Memory B cell (primary cell): ENCODE measurements at places on chromosomes 7 and 10.

DNA sequence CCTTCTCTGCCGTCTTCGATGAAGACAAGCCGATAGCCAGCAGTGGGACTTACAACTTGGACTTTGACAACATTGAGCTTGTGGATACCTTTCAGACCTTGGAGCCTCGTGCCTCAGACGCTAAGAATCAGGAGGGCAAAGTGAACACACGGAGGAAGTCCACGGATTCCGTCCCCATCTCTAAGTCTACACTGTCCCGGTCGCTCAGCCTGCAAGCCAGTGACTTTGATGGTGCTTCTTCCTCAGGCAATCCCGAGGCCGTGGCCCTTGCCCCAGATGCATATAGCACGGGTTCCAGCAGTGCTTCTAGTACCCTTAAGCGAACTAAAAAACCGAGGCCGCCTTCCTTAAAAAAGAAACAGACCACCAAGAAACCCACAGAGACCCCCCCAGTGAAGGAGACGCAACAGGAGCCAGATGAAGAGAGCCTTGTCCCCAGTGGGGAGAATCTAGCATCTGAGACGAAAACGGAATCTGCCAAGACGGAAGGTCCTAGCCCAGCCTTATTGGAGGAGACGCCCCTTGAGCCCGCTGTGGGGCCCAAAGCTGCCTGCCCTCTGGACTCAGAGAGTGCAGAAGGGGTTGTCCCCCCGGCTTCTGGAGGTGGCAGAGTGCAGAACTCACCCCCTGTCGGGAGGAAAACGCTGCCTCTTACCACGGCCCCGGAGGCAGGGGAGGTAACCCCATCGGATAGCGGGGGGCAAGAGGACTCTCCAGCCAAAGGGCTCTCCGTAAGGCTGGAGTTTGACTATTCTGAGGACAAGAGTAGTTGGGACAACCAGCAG lies 60.4 kb upstream of the BTBD16 start:
- DNase-seq = no peak

GRCh38 chr10:113272511-113272910 lies 280.3 kb upstream of the HABP2 start:
- no peak for DNase-seq

DNA sequence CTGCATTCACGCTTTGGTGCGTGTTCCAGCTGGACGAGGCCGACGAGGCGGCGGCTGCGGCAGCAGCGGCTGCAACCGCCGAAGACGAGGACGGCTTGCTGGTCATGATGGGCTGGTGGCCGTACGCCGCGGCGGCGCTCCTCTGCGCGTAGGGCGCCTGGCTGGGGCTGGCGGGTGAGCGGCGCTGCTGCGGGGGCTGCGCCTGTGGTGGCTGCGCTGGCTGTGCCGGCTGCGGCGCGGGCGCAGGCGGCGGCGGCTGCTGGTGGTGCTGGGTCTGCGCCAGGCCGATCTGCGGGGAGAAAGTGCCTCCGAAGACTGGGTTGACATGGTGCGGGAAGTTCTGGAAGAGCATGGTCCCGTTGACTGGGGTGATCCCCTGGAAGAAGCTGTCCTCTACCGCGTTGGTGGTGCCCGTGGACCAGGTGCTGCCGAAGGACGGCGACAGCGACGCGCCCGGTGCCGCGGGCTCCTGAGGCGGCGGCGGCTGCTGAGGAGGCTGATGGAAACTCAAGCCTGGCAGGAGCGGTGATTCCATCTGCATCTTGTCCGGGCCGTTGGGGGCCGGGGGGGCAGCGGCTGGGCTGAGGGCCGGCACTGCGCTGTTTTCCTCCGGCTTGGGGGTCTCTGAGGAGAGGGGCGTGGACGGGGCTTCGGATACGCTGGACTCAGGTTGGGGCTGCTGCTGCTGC lies 51.1 kb downstream of the CPEB3 start:
- DNase-seq = peak; percentile 66

DNA sequence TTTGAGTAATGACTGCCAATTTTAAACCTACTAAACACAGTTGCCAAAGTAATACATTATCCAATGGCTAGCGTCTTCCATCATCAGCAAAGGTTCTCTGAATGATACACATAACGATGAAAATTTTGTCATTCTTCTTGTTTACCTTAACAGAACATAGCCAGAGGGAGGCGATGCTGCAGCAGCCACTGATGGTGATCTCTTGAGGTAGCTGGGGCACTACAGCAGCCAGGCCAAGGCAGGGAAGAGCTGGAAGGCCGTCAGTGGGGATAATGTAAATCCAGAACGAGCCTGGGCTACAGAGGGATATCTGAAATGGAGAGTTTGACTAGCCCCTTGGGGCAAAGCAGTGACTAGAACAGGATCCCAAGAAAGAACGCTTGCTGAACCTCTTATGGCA lies 38.8 kb downstream of the PRPS1L1 start:
- no peak for DNase-seq

DNA sequence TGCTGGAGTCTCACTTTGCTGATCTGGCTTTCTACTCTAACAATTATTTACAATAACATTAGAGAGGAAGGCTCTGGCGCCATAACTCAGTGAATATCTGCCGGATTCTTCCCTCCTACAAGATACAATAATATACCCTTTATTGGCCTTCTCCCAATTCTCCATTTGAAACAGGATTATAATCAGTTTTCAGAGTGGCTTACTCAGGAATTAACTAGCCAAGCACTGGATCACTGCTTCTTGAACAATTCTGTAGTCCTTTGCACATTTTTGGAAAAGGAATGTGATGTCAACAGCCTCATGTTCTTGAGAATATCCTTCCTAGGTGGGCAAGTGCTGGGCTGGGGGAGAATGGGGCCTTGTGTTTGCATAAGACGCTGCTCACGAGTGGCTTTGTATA lies 125.9 kb downstream of the HIPK2 start:
- no peak for DNase-seq
